Heart left ventricle (tissue), 16 donors: ENCODE measurements at places on chromosomes 3 and 15. TPM values are rescaled to one million over a fixed set of nuclear protein-coding genes. Genes with fewer than 3 reads are reported as not detected.

DNA sequence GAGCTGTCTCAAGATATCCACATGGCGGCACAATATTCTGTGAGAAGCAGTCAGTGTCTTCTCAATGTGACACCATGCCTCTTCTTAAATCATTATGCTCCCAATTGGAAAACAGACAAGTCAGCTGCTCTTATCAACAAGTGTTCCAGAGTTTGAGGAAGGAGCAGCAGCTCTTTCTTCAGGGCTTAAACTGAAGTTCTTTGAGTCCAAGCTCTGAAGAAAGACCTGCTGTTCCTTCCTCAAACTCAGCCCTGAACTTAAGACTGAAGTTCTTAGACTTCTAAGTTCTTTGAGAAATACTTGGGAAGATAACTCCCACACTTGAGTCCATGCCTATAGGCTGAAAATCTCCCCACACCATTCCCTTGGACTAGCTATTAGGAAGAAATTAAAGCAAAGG lies 43.4 kb downstream of the NPTN start:
- H3K27ac ChIP-seq, result no peak overlapping the region
- no peak overlapping the region for H3K4me3 ChIP-seq
- H3K27me3 ChIP-seq, result no peaks in the 10 kb centered on the region

DNA sequence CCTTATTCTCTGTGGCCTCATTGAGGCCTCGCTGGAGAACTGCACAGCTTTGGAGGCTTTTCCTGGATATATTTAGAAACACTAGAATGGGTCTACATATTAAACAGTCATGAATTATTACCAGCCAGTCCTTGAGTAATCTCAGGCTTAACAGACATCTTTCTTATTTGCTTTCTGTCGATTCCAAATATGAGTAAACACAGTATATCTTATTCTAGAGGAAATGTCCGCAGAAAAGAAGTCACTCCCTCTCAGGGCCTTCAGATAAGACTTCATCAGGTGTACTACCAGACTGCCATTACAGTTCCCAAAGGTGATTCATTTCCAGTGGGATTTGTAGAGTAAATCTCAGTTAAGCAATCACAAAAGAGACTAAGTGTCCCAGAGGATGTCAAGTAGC lies 310.7 kb downstream of the RBMS3 start:
- no peak for DNase-seq
- no peaks in the 10 kb centered on the region for H3K36me3 ChIP-seq
- no peaks in the 10 kb centered on the region for H3K4me1 ChIP-seq

DNA sequence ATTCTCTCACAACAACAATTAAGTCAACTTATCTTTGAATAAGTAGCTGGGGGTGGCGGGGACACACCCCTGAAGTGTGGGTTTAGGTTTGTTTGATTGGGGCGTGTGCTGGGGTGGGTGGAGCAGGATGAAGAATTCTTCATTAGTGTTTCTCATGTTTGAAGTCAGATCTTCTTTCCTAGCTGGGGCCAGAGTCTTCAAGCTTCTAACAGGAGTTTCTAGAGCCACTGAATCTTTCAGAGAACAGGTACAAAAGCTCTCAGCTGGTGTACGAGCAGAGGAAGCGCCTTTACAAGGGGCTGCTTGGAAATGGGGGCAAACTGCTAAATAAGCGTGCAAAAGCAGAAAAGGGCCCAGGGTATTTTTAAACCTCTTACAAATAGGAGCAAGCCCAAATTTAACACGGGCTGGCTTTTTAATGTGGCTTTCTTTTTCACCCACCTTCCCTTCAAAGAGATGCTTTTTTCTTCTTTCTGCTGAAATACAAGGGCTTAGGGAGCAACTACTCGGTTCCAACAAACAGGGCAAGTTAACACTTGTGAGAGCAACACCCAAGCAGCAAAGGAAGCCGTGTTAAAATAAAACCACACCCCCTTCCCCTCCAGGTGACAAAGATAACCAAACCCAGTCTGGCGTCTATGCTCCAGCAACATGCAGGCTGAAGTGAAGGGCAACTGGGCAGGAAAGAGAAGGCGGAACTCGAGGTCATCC lies 86.9 kb upstream of the RASGRP1 start:
- no peaks in the 10 kb centered on the region for H3K36me3 ChIP-seq
- no peaks in the 10 kb centered on the region for H3K4me1 ChIP-seq
- H3K4me3 ChIP-seq, result no peak overlapping the region
- H3K27me3 ChIP-seq, result no peaks in the 10 kb centered on the region
- H3K27ac ChIP-seq, result no peak overlapping the region

- no peak overlapping the region for H3K4me3 ChIP-seq
- H3K27me3 ChIP-seq, result no peaks in the 10 kb centered on the region
- H3K27ac ChIP-seq, result no peak overlapping the region
These were observed 31.6 kb upstream of the ACP3 start for GRCh38 chr3:132285620-132285945.

DNA sequence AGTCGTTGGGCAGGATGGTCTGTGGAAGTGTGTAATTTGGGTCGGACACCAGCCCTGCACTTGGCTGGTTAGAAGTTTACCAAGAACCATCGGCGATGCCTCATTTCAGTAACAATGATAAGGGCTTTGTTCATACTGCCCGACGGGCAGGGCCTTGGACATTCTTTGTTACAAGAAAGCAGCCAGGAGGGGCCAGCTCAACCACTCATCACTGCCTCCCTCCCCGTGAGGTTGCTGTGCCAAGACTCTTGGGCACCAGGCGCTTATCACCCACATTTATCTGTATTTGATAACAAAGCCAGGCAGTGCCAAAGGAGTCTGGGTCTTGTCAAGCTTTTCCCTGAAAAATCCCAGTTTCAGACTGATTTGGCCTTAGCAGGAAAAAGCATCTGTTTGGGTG lies 235.0 kb downstream of the ADAMTS17 start:
- no peak overlapping the region for H3K27ac ChIP-seq
- H3K4me1 ChIP-seq, result no peaks in the 10 kb centered on the region
- H3K4me3 ChIP-seq, result no peak overlapping the region
- no peaks in the 10 kb centered on the region for H3K36me3 ChIP-seq
- no peak for DNase-seq

DNA sequence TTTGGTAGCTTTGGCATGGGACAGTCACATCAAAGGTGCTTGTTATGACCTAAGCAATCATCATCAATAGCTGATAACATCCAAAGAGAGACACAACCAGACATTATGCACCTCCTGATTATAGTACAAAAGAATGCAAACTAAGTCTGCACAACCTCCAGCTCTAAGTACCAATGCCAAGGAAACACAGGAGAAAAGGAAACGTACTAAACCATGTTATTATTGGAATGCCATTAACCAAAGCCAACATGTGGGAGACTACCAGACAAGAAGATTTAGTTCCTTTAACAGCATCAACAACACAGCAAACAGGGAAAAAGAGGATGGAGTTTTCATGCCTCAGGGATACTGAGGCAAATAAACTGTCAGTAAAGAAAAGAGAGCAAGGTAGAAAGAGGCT lies 61.4 kb downstream of the CD47 start:
- H3K4me3 ChIP-seq, result no peak overlapping the region
- H3K4me1 ChIP-seq, result no peaks in the 10 kb centered on the region
- no peaks in the 10 kb centered on the region for H3K36me3 ChIP-seq
- H3K27me3 ChIP-seq, result no peaks in the 10 kb centered on the region
- DNase-seq, result no peak

DNA sequence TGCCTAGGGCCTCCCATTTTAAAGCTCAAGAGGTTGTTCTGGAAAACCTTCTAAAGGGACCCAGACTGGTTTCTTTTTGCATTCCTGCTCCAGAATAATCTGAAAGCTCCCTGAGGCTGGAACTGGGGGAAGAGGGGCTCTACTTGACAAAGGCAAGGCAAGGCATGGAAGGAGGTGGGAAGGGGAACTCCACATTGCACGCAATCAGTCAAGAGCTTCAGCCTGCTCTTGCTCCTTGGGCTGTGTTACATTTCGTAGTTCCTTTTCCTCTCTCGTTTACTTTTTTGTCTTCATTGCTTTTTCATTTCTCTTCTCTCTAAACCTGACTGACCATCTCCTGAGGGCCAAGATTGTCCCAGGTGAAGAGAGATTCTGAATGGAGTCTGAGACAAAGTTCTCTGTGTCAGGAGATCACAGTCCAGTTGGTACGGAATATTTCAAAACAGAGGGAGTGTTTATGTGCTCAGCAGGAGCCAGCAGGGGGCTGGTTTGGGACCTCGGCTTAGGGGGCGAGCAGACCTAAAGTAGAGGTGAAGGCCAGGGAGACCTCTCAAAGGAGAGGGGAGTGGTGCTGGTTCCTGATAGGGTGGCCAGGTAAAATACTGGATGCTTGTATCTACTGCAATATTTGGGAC lies 6.0 kb upstream of the KCTD6 start:
- no peak overlapping the region for H3K27ac ChIP-seq
- no peak overlapping the region for H3K4me3 ChIP-seq
- H3K36me3 ChIP-seq, result no peaks in the 10 kb centered on the region
- H3K27me3 ChIP-seq, result no peaks in the 10 kb centered on the region

ANKRD63 gene
- total RNA-seq, result 0.45 TPM

- H3K27ac ChIP-seq, result no peak overlapping the region
- no peaks in the 10 kb centered on the region for H3K27me3 ChIP-seq
- H3K4me1 ChIP-seq, result peaks cover 13% of the 10 kb centered on the region
- no peaks in the 10 kb centered on the region for H3K36me3 ChIP-seq
These were observed 56.4 kb downstream of the ZNF621 start for GRCh38 chr3:40581166-40581565.

DNA sequence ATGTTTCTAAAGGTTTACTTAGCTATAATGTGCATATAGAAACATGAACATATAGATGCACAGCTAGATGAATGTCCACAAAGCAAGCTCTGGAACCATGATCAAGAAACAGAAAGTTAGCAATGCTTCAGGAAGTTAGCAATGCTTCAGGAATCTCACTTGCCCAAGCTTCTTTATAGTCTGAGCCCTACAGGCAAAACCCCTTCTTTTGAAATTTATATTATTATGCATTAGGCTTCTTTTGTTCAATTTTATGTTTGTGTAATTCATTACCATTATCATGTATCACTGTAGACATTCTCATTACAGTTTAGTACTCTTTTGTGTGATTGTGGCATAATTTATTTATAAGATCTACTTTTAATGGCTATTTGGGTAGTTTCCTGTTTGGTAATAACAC lies 286.4 kb upstream of the BCHE start:
- no peak overlapping the region for H3K4me3 ChIP-seq
- no peak for DNase-seq
- H3K36me3 ChIP-seq, result no peaks in the 10 kb centered on the region
- no peak overlapping the region for H3K27ac ChIP-seq

DNA sequence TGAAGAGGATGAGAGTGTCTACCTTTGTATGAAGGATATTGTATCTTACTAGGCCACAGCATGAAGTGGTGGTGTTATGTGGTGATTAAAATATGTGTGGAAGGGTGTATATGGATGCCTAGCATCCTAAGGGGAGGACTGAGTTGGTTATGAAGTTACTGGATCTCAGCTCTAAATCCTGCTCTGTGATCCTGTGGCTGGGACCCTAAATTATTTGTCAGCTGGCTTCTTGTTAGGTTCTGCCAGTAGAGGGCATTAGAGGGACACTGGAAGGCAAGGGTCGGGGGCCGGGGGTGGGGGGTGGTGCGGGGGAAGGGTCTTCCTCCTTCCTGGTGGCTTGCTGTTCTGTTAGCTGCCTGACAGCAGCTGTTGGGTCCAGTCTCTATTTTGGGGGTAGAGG lies 34.9 kb downstream of the MORF4L1 start:
- no peak overlapping the region for H3K4me3 ChIP-seq
- H3K27ac ChIP-seq, result no peak overlapping the region
- peaks cover 45% of the 10 kb centered on the region for H3K4me1 ChIP-seq

WNT5A gene
- 3.4 TPM for total RNA-seq

DNA sequence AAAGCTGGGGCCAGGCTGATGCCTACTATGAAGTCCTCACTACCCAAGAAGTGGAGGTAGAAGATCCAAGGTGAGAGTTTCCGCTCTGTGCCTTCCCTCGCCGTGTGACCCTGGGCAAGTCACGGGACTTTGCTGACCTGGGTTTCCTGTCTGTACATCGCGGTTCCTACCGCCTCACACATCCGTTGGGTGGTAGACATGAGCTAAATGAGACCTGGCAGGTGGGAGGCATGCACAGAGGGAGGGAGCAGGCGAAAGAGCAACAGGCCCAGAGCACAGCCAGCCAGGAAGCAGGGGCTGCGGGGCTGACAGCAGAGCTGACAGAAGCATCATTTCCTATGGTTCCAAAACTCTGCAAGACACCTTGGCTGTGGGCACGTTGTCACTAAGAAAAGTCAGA lies 157.3 kb upstream of the BHLHE40 start:
- no peak overlapping the region for H3K27ac ChIP-seq
- peaks cover 58% of the 10 kb centered on the region for H3K36me3 ChIP-seq
- no peaks in the 10 kb centered on the region for H3K27me3 ChIP-seq
- DNase-seq, result peak; percentile 66

MOBP gene
- total RNA-seq, result not detected

ZNF662 gene
- total RNA-seq, result 1.8 TPM

GRCh38 chr3:127394984-127395662 lies 107.3 kb upstream of the PRR20G start:
- H3K4me3 ChIP-seq, result no peak overlapping the region
- no peak for DNase-seq
- H3K27ac ChIP-seq, result no peak overlapping the region
- H3K4me1 ChIP-seq, result no peaks in the 10 kb centered on the region
- no peaks in the 10 kb centered on the region for H3K36me3 ChIP-seq
- peaks cover 38% of the 10 kb centered on the region for H3K27me3 ChIP-seq

LCTL gene
- not detected for total RNA-seq

GRCh38 chr3:63400246-63400860 lies 122.2 kb downstream of the SYNPR start:
- H3K27ac ChIP-seq, result no peak overlapping the region
- no peak overlapping the region for H3K4me3 ChIP-seq
- no peaks in the 10 kb centered on the region for H3K36me3 ChIP-seq
- H3K27me3 ChIP-seq, result no peaks in the 10 kb centered on the region
- no peaks in the 10 kb centered on the region for H3K4me1 ChIP-seq

- H3K36me3 ChIP-seq, result no peaks in the 10 kb centered on the region
- no peaks in the 10 kb centered on the region for H3K27me3 ChIP-seq
- DNase-seq, result no peak
- no peak overlapping the region for H3K27ac ChIP-seq
- no peaks in the 10 kb centered on the region for H3K4me1 ChIP-seq
These were observed 16.3 kb upstream of the A4GNT start for GRCh38 chr3:138148503-138148902.

- H3K4me3 ChIP-seq, result no peak overlapping the region
- peaks cover 27% of the 10 kb centered on the region for H3K27me3 ChIP-seq
- no peaks in the 10 kb centered on the region for H3K36me3 ChIP-seq
- no peaks in the 10 kb centered on the region for H3K4me1 ChIP-seq
- no peak overlapping the region for H3K27ac ChIP-seq
- no peak for DNase-seq
These were observed 180.9 kb downstream of the GAP43 start for GRCh38 chr3:115804200-115804599.

VGLL3 gene
- 7.4 TPM for total RNA-seq

BCL2A1 gene
- total RNA-seq, result 28.6 TPM

DNA sequence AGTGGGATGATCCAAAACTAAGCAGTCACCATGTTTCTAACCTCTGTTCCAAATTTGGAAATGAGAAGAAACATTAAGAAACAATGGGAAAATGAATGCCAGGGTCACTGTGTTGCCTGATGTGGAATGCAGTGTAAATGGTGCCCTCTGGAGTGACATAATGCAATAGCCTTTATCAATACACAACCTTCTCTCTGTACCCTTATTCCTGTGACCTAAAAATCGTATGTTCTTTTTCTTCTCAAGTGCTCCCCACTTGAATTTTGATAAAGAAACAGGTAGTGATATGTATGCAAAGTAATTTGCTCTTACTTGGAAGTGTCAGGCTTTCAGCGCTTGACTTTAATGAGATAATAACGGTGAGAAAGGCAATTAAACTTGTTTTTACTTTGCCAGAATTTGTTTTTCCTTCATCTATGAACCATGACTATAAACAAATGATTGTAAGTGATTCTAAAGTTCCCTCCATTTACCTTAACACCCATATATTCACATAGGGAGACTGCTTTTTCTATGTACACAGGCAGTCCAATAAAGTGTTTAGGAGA lies 145.8 kb upstream of the THRB start:
- no peaks in the 10 kb centered on the region for H3K4me1 ChIP-seq
- H3K4me3 ChIP-seq, result no peak overlapping the region
- no peak for DNase-seq
- no peaks in the 10 kb centered on the region for H3K36me3 ChIP-seq
